ENCODE measurements at places on chromosomes 7 and 10.

DNA sequence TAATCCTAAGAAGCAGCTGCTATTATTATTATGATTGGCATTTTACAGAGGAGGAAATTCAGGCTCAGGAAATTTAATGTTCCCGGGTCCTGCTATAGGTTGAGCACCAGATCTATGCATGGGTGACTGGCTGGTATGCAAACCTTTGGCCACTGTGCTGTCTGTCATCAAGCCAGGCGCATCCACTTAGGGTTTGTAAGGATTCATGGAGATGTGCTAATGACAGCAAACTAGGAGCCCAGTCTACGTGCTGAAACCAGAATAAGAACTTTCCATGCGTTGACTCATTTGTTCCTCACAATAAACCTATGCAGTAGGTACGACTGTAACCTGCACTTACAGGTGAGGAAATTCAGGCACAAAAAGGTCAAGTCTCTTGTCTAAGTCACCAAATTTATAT, 64.5 kb upstream of the ZMIZ1 start:
- no peak for DNase-seq

GRCh38 chr7:16233517-16233916, 187.8 kb downstream of the CRPPA start:
- no peak for DNase-seq

GRCh38 chr7:40519009-40519408, 384.2 kb downstream of the SUGCT start:
- DNase-seq: no peak

DNA sequence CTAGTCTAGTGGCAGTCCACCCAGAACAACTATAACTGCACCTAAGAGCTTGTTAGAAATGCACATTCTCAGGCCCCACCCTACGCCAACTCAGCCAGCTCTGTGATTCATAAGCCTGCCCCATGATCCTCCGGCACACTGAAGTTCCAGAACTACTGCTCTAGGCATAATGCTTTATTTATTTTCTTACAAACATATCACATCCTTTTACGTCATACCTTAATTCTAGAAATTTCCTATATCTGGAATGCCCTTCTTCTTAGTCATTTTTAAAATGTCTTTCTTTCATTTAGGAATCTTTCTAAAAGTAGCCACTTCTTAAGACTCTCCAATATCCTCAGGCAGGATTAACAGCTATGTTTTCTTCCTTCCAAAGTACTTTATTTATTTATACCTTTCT, 480.1 kb downstream of the INHBA start:
- no peak for DNase-seq

DNA sequence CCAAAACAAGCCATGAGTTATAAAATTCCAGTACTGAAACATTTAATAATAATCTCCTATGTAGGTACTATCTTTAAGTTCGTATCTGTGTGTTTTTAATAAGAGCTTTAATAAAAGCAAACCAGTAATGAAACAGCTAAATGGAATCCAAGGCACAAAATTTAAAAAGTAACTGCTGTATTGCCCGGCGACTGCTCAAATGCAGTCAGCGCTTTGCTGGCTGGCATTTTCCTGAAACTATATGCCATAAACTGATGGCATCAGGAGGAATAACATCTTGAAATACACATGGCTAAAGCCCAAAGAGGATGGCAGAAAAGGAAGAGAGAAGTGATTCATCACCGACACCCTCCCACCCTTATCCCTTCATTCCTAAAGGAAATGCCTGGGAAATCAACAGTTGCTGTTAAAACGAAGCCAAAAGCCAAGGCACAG, 133.1 kb downstream of the CUBN start:
- DNase-seq: no peak

DNA sequence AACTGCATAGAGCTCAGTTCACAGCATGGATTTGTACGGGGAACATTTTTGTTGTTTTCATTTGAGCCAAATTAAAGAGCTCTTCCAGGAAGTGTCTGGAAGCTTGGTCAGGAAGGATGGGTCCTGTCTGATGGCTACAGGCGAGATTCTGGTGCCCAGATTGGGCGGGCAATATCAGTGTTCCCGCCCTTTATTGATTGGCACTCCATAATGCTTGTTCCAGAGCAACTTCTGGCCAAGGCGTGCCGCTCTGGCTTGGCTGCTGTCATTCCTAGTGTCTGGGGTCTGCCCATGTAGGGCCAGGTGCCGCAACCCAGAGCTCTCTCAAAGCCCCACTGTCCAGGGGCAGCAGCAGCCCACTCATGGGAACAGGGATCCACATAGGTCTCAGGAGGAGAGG, 45.9 kb downstream of the RAMP3 start:
- no peak for DNase-seq

DNA sequence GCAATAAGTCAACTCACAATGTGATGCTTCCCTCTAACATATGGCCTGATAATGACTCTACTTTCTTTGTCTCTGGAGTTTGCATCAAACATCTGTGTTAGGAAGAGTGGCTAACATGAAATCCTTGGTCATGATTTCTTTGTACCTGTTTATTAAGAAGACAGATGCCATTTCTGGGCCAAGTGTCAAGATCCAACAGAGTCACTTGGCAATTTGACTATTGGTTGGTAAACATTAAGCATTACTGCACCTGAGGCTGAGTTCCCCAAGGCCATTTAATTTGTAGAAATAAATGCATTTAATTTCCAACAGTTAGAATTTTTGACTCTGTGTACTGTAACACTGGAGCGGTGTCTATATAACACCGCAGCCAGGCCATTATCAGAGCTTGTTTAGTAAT, 403.7 kb downstream of the GALNT17 start:
- DNase-seq: no peak

- DNase-seq: no peak
Observed at GRCh38 chr10:122544493-122544892, 16.1 kb upstream of the DMBT1 start.
